Naive thymus-derived CD4-positive, alpha-beta T cell (primary cell): ENCODE measurements at places on chromosomes 13 and 19. TPM values are rescaled to one million over a fixed set of nuclear protein-coding genes. Genes with fewer than 3 reads are reported as not detected.

DNA sequence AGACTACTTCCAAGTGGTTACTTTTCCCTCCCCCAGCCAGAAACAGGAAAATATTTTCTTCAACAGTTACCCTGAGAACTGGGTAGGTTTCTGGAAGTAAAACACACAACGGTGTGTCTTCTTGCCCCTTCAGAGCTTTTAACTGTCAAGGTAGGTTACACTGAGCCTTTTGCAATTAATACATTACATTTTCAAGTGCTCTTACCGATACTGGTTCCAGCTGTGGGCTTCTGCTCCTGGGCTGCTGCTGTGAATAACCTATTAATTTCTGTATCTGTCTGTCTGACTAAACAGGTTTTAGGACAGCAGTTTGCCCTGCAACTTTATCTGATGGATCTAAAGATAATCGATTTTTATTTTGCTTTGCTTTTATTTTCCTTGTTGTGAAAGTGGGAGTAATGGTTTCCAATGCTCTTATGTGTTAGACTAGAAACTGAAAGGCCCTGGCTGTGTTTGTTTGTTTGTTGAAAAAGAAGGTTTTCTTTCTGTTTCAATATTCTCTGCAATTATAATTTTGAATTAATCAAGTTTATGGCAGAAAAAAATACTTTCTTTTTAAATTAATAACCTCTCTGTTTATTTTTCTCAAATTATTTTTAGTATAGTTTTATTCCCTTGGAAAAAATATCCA, 196.7 kb upstream of the SLITRK6 start:
- DNase-seq: no peak

DNA sequence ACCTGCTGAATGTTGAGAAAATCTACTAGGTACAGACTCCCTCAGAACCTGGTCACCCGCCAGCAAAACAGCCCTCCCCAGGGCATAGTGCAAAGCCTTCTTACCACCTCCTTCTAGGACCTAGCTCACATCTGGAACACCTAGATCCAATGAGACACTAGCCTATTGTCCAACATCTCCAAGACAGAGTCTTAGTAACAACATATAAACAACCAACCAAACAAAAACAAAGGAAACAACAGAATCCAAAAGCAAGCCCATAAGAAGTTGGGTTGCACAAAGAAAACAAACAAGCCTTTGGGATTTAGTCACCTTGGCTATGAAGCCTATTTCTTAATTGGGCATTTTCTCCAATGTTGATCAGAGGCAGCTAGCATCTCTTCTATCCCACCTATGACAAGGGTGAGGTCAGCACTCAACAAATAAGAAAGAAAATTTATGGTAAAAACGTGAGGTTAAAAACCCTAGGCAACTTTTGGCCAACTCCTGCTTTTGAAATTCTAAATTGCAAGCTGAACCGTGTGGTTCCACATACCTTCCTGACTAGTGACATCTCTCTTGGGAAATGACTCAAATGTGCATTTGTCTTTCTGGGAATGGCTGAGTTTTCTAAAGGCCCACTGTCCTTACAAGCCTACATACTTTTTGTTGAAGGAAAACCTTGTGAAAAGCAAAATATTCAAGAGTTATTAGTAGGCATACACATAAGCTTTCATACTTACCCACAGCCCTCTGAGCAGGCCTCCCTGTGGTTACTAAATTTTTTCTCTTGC, 66.7 kb downstream of the FAM216B start:
- DNase-seq: no peak

DNA sequence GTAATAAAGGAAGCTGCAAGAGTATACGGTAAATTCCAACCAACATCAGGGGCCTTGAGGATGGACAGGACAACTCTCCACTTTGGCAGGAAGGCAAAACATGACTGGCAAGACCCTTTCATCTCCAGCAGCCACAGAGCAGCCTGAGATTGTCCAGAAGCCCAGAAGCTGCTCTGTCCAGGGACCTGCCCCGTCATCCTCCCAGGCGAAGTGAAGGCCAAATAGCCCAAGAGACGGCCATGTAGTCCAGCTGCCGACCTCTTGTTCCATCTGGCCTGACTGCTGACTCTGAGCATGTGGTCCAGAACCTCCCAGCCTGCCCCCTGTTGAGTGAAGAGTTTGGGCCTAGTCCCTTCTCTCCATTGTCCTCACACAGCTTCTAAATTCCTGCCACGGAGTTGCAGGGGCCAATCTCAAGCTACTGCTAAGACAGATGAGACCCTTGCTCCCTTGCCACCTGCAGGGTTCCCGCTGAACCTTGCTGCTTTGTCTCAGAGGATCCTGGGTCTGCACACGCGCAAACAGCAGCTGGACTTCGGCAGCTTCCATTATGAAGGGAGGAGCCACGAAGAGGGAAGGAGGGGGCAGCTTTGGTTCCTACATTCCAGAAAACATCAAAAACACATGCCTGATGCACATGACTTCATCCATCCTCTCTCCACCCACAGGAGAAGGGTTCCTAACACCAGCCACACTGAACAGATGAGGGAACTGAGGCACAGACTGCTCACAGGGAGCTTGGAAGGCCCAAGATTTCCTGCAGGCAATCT, 196.9 kb downstream of the KATNAL1 start:
- DNase-seq: no peak

GRCh38 chr13:31739226-31739625, at the start of gene RXFP2:
RXFP2 (plus strand) TSS chr13:31739526; CDS start chr13:31739613, 87 bp downstream.
- no peak for DNase-seq

GRCh38 chr13:100209857-100210825, 121.2 kb downstream of the PCCA start:
- no peak for DNase-seq

The IGFL4 gene
- not detected for total RNA-seq

The ACP7 gene
- total RNA-seq: not detected

The SIGLEC12 gene
- 0.27 TPM for total RNA-seq
